ENCODE measurements at places on chromosomes 13 and 19.

GRCh38 chr13:101626925-101627555, 174.6 kb downstream of the ITGBL1 start:
- DNase-seq, result no peak

- no peak for DNase-seq
These were observed 16.0 kb downstream of the KCTD15 start for GRCh38 chr19:33812388-33813330.

DNA sequence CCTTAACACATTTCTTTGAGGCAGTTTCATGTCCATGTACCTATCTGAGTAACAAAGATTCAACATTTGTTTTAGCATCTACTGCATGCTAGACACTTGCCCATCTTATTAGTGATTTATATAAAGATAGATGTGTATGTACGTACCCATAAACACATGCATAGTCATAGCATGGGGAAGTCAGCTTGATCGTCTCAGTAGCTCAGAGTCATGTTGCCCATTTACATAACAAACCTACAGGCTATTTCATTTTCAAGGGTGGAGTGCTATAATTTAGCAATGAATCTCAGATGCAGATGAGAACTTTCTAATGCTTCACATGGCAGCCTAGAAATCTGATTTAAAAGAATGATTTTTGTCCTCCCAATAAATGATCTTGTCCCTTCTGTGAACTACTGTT, 23.5 kb downstream of the FLT1 start:
- DNase-seq, result no peak

DNA sequence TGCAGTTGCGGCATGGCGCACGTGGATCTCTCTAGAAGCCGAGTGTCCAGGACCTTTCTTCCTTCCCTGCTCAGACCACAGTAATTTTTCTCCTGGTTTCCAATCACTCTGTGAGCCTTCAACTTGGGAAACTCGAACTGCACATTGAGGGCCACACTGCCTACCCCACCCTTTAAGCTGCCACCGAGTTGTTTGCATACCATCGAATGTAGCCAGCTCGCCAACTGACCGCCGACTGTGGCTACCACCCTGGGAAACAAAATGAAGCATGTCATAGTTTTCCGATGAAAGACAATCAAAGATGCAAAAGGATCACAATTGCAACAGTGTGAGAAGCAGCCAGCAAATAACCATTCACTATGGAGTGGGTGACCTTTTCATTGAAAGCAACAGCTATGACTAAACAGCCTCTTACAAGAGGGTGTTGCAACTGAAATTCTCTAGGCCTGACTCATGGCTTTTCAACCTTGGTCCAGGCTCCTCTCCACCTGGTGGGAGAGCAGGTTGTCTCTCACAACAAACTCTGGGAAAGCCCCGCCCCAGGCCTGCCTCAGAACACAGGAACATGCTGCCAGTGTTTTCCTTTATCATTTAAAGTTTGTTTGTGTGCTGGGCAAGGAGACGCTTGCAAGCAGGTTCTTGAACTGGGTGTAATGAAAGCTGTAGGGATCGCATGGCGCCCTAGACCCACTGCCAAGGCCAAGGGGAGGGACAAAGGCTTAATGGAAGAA, 141.7 kb upstream of the SERP2 start:
- no peak for DNase-seq

DNA sequence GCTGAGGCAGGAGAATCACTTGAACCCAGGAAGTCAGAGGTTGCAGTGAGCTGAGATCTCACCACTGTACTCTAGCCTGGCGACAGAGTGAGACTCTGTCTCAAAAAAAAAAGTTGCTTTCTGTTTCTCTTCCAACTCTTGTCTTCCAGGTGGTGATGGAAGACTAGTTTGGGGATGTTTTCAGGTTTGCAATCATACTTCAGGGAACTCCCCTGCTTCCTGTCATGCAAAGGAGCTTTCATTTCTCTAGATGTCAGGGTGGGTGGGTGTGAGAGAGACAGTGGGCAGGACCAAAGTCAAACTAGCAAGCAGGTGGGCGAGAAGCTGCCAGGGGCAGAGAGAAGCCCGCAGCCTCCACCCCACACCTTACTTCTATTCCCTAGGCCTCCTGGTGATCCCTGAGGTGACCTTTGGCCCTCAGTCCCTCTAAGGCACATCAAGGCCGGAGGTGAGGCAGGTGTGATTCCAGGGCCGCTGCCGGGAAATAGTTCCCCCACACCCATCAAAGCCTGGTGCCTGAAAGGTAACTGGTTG, 25.7 kb downstream of the CCNE1 start:
- DNase-seq, result peak; percentile 48

DNA sequence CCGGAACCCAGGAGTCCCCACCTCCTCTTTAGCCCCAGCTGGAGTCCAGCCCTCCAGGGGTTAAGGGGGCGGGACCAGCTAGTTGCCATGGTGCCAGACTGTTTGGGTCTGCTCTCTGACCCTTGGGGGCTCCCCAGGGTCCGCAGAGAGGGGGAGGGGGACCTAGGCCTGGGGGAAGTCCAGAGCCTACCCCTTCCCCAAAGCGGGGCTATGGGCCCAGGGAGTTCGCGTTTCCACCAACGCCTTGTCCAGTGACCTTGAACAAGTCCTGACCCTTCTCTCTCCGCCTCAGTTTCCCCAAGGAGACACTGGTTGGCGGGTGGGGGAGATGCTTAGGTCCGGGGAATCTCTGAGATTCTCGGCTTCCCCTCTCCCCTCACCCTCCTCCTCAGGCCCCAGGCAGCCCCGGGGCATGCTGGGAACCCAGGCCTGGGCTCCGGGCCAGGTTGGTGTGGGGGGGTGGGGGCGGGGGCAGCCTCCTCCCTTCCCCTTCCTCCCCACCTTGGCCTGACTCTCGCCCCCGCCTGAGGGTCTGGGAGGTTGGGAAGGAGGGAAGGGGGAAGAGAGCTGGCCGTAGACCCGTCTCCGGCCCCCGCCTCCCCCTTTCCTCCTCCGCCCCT, 2.6 kb upstream of the SPACA6 start:
- DNase-seq, result peak; percentile 52

- no peak for DNase-seq
These were observed 131.6 kb downstream of the HS6ST3 start for GRCh38 chr13:96221471-96221870.

DNA sequence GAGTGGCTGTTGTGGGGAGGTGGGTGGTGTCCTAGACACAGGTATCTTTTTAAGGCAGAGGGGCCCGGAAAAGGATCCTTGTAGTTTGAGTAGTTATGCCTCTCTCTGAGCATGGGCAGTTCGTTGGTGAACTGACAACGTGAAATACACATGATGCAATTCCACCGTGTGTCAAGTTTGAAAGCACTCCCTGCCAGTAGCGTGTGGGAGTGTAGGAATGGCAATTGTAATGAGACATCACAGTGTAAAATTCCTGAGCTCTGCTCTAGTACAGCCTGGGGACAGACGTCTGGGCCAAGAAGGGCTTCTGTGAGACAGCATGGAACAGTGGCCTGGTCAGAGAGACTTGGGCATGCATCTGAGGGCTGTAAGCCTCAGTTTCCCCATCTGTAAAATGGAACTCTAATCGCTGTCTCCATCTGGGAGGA, 10.4 kb upstream of the ASF1B start:
- DNase-seq, result no peak

DNA sequence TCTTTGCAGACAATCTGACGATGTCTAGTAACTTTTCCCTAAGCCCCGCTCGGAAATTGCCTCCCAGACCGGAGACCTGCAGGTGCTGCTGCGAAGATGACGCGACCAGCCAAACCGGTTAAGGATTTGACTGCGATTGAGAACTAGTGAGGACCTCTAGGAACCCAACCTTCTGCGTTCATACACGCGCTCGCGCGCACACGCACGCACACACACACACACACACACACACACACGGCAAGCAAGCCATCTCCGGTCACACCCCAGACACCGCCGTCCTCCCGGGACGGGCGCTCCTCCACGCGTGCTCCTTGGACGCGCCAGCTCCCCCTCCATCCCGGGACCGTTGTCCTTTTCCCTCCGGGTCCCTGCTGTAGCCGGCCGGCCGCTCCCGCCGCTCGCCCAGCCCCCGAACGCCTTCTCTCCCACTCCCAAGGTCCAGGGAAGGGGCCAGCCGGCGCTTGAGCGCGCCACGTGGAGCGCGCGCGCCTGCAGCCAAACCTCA, 1.2 kb downstream of the TBC1D4 start:
- no peak for DNase-seq

DNA sequence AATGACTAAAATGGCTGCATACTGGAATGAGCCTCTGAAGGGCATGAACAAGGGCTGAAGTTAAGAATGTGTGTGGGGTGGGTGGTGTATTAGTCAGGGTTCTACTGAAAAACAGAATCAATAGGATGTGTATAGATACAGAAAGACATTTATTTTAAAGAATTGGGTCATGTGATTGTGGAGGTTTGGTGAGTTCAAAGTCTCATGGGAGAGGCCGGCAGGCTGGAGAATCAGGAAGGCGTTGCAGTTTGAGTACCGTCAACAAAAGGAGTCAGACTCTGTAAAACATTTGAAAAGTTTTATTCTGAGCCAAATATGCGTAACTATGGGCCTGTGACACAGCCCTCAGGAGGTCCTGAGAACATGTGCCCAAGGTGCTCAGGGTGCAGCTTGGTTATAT, 24.5 kb upstream of the CYSLTR2 start:
- DNase-seq, result no peak

- DNase-seq, result no peak
These were observed 94.7 kb downstream of the MIPEP start for GRCh38 chr13:23794267-23795161.

DNA sequence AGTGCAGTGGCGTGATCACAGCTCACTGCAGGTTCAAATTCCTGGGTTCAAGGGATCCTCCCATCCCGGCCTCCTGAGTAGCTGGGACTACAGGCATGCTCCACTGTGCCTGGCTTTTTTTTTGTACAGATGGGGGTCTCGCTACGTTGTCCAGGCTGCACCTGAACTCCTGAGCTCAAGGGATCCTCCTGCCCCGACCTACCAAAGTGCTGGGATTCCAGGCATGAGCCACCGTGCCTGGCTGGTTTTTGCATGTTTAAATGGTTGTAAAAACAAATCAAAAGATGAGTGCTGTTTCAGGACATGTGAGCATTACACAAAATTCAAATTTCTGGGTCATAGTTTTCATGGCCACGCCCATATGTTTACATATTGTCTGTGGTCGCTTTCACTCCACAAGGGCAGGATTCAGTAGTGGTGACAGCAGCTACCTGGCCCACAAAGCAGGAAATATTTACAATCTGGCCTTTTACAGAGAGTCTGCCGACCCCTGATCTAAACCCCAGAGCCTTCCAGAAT, 5.3 kb downstream of the MATK start:
- DNase-seq, result no peak

DNA sequence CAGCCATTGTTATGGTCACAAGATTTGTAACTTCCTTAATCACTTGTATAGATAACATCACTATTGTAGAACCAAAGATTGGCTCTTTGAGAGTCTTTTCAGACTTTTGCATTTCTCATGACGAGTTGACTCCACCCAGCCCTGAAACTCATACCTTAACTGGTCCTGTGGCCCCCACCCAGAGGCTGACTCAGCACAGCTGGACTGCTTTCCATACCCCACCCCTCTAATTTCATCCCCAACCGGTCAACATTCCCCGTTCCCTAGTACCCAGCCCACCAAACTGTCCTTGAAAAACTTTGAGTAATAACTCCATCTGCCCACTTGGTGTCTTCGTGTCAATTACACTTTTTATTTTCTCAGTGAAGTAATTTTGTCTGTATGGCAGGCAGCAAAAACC, 32.1 kb upstream of the SLITRK1 start:
- no peak for DNase-seq

- DNase-seq, result no peak
These were observed 17.4 kb downstream of the LEUTX start for GRCh38 chr19:39796000-39796498.

DNA sequence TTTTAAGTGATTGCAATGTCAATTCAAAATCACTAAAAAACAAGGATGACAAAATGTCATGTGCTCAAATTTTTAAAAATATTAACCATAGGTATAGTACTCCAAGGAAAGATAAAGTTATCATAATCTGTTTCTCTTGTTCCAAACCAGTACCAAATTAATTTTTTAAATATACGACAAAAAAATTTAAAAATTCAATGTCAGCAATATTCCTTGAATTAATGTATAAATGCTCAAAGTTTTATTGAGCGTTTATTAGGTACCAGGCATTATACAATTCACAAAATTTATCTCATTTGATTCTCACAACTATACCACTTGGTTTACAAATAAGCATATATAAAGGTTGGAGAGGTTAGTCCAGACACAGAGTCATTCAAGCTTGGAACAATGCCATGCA, 64.7 kb downstream of the MYCBP2 start:
- DNase-seq, result no peak

- no peak for DNase-seq
These were observed 196.3 kb downstream of the LHFPL6 start for GRCh38 chr13:39406688-39407087.

GRCh38 chr13:22893777-22894176, 287.0 kb upstream of the SGCG start:
- no peak for DNase-seq

DNA sequence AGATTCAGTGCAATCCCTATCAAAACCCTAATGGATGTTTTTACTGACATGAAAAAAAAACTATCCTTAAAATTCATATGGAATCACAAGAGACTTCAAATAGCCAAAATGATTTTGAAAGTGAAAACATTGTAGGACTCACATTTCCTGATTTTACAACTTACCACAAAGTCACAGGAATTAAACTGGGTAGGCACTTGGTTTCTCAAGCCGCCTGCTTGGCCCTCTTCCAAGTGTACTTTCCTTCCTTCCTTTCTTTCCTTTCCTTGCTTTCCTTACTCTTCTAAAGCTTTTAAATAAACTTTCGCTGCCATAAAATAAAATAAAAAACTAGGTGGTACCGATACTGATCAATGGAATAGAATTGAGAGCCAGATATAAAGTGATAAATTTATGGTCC, 21.0 kb upstream of the CD33 start:
- DNase-seq, result no peak

DNA sequence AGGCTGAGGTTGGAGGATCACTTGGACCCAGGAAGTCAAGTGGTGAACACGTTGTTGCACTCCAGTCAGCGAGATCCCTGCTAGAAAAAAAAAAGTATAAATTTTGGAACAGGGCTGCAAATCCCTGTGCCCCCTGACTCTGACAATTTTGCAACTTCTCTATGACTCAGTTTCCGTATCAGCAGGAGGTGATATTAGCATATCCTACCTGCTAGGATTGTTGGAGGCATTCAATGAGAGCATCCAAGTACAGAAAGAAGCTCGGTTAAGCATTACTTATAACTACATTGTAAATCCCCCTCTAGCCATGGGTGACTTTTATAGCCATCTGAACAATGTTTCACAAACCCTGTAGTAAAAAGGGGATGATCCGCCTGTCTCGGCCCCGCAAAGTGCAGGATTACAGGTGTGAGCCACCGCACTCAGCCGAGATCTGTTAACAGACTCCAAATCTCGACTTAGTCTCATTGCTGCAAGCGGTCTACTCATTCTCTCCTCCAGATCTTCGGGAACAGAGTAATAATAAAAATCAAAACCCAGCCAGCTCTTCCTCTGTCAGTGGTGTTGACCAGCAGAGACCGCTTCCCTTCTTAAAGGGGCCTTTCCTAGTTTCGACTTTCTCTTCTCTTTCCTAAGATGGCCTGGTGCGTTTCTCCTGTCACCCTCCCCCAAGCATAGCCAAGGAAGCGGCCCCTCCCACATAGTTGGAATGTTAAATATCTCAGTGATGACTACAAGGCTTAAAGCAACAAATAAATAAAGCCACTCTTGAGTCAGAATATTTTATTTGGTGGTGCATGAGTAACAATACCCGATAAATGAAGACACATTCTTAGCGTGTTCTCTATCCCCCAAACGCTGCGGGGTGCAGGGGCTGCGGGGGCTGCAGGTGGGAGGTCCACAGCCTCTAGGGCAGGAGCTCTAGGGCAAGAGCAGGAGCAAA, 10.3 kb upstream of the BICRA start:
- DNase-seq, result no peak
